ENCODE measurements at places on chromosomes 13 and 19.

GRCh38 chr13:37539976-37540605, 58.5 kb downstream of the POSTN start:
- no peak for DNase-seq

DNA sequence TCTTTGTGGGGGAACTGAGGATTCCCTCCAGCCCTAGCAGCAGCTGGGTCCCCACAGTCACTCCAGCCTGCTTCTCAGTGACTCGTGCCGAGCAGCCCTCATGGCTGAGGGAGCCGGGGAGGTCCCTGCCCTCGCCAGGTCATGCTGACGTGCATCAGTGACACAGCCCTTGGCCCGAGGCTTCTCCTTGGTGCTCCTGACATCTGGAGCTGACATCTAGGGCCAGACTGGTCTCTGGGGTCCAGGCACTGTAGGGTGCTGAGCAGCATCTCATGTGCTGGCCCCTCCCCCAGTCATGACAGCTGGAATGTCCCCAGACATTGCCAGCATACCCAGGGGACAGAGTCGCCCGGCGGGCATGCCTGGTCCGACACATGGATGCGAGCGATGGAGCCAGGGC, 14.4 kb downstream of the COMP start:
- DNase-seq = no peak

- DNase-seq = no peak
Measured at GRCh38 chr19:10141973-10142372, 22.3 kb upstream of the EIF3G start.

DNA sequence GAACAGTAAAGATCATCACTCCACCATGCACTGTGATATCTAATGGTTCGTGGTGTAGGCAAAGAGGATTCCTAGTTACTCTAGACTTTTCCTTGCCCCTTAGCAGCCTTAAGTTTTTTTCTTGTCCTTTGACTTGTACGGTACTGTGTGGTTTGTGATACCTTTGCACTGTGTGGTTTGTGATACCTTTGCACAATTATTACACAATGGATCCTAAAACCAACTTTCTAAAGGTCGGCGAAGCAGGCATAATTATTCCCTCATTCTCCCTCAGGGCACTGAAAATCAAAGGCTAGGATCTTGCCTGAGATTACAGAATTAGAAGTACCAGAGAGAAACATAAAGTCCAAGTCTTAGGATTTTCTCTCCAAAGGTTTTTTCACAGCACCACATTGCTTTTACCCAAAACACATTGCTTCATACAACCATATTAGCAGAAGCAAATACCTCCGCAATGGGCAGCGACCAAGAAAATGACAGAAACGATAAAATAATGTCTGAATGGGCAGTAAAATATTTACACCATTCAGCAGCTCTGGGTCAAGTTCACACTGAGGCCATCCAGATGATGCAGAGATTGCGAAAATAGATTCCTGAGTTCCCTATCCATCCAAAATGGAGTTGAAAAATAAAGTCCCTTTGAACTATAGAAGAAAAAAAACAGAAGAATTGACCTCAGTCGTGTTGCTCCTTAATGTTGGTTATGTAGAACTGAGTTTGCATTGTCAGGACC, 106.4 kb downstream of the FGF14 start:
- no peak for DNase-seq

DNA sequence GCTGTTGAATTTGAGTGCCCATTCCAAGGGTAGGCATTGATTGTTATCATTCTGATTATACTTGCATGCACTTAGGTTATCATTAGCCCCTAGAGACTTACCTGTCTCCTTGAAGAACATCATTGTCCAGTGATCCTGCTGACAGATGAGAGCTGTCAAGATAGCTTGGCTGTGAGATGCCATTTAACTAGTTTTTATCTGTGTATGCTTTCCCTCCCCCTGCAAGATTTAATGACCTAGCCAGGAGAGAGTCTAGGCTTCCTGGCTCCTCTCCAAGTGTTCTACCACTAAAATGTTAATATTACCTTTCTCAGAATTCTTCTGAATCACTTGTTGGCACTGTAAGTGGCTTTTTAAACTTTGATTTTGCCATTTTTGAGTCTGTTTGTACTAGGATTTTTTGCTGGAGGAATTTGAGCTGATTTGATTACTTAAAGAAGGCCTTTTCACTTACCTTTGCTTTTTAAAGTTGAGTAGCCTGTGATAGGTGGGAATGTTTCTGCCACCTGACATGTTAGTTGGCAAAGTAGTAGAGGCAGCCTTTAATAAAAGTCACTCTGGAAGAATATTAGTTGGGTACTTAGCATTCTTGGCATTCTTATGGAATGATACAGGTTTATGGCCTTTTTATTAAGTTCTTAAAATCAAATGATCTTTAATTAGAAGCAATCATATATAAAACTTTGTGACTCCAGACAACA, 41.1 kb downstream of the ARHGAP35 start:
- DNase-seq = no peak

DNA sequence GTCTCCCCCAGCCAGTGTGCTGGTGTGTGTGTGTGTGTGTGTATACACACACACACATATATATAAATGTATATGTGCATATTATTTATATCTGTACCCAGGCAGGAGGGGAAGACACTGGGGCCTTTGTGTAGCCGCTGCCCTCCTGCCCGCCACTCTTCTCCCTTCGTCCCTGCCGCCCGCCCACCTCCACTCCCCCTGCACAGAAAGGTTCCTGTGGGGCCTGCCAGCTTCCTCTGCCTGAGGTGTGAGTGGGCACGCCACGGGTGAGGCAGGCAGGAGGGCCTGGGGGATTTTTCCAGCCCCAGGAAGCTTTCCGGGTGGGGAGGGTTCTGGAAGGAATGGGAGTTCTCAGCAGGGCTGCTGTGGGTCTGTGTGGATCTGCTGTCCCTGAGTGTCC, 6.9 kb downstream of the IRF2BP1 start:
- DNase-seq = no peak

GRCh38 chr13:50676602-50677001, 166.9 kb downstream of the DLEU7 start:
- DNase-seq = no peak

DNA sequence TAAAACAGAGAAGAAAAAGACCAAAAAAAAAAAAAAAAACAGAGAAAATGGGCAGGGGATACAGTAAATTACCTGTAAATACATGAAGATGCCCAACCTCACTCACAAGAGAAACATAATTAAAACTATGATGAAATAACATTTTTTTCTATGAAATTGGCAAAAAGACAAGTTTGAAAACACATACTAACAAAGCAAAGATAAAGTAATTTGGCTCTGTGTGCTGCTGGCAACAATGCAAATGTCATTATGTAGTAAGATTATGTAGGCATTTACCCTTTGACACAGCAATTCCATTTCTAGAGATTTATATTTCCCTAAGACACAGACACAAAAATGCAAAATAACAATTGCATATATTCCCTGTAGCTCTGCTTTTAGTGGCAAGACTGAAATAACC, 20.2 kb downstream of the ZC3H13 start:
- no peak for DNase-seq

DNA sequence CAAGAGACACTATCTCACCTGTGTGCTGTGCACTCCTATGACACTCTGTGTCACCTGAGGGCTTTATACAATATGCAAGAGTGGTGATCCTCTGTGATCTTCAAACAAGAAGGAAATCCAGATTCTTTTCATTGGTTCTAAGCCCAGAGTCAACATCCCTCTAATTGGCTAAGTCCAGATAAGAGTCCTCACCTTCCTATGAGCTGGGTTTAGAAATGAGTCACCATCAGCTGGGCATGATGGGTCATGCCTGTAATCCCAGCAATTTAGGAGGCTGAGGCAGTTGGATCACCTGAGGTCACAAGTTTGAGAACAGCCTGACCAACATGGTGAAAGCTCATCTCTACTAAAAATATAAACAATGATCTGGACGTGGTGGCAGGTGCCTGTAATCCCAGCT, 144.4 kb downstream of the ZNF675 start:
- DNase-seq = no peak

DNA sequence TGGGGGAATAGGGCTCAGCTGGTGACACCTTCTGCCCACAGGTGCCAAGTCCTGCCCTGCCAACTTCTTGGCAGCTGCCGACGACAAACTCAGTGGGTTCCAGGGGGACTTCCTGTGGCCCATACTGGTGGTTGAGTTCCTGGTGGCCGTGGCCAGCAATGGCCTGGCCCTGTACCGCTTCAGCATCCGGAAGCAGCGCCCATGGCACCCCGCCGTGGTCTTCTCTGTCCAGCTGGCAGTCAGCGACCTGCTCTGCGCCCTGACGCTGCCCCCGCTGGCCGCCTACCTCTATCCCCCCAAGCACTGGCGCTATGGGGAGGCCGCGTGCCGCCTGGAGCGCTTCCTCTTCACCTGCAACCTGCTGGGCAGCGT, 2.1 kb downstream of the P2RY11 start:
- DNase-seq = no peak

GRCh38 chr13:88937384-88937783, 1266.2 kb downstream of the SLITRK5 start:
- DNase-seq = no peak

GRCh38 chr13:23934520-23934919, 37.2 kb upstream of the C1QTNF9B start:
- no peak for DNase-seq

Measured in CD4-positive, alpha-beta T cell treated with Interleukin-15 for 1 hour (primary cell).